Body of pancreas (tissue), 4 donors: ENCODE measurements at places on chromosomes 12 and 14.

DNA sequence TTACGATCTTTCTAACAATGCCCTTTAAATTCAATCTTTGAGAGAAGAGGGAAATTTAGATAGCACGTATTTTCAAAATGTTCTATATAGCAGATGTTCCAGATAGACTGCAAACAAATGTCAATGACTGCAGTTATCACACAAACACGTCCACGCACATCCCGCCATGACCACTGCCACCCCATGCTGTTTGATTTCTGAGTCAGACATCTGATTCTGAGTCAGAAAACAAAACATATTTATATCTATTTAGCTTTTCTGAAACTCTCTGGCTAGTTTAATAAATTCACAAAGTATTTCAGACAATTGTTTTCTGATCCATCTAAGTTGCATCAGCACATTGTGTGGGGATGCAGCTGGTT lies 105.9 kb upstream of the BCAT1 start:
- DNase-seq, result peak; percentile 38

DNA sequence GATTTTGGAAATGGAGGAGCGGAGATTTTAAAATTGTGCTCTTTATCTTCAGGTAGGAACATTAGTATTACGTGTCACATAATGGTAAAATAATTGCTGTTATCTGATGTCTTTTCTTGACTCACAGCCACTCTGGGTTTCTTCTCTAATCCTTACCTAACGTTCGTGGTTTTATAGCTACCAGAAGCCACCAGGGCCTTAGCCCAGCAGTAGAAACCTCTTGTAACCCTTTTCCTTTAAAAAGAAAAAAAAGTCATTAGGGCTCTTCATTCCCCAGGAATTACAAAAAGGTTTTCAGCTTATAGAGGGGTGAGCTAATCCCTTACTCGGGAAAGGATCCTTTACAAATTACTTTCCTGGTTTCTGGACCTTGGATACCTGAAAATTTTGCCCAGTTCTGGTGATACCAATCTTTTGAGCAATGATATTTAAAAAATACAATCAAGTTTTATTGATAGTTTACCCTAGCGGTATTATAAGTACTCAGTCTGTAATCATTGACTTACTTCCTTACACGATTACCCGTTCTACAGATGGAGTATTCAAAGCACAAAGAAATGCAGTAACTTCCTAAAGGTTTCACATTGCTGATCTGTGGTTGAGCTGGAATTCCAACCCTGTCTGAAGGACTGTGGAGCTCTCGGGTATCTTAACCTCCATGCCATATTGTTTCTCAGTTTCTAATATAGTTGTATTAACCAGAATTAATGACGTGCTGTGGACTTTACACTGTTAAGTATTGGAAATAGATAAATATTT lies 1.6 kb downstream of the GABARAPL1 start:
- DNase-seq, result no peak

- no peak for DNase-seq
These were observed 8.8 kb downstream of the TNFRSF1A start for GRCh38 chr12:6333029-6333428.

- no peak for DNase-seq
These were observed 23.5 kb upstream of the SELPLG start for GRCh38 chr12:108657130-108657745.

DNA sequence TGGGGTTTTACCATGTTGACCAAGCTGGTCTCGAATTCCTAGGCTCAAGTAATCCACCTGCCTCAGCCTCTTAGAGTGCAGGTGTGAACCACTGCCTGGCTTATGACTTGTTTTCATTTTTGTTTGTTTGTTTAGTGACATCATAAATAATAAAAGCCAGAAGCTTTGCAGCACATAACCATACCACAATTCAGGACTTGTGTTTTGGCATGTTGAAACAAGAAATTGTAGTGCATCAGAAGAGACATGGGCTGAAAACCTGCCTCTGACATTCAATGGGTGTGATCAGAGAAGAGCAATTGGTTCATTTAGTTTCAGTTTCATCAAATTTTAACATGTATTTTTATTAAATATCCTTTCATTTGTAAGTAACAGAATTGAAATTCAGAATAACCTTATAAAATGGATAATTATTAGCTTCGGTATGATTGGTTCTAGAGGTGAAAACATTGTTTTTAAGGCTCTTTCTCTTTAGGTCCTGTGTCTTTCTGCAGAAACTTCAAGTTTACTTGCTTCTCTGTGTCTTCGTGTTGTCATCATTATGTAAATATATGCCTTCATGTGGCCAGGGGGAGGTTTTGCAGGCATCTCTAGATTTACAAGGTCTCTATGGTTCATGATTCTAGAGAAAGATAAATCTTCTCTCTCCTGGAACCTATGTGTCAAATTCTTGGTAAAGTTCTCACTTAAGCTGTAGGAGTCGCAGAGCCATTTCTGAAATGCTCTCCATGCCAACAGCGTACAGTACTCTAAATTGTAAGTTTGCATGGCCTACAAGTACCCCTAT lies 312.0 kb downstream of the KCNC2 start:
- no peak for DNase-seq

- no peak for DNase-seq
These were observed 388.6 kb downstream of the RAD51B start for GRCh38 chr14:68208218-68208617.
